Spleen (tissue), 13 donors: ENCODE measurements at places on chromosomes 1 and 21. TPM values are rescaled to one million over a fixed set of nuclear protein-coding genes. Genes with fewer than 3 reads are reported as not detected.

Gene MAP3K21
- 0.85 TPM for total RNA-seq

Gene ZMYND12
- total RNA-seq, result 0.46 TPM

Gene RYR2
- total RNA-seq, result 3.6 TPM

Gene MR1
- 23.2 TPM for total RNA-seq

Gene RGS16
- total RNA-seq, result 15.5 TPM

Gene ACTL8
- total RNA-seq, result not detected

Gene DIO1
- 0.38 TPM for total RNA-seq

Gene VAMP4
- total RNA-seq, result 14.1 TPM

Gene S100A16
- total RNA-seq, result 109 TPM

Gene HMCN1
- total RNA-seq, result 22.1 TPM

Gene BSND
- not detected for total RNA-seq

Gene F3
- 7.9 TPM for total RNA-seq

Gene LIN28A
- total RNA-seq, result not detected

Gene HAO2
- total RNA-seq, result not detected

Gene REN
- total RNA-seq, result not detected

Gene TENT5C
- total RNA-seq, result 38.2 TPM

Gene OR6N1
- not detected for total RNA-seq

Gene CCDC181
- total RNA-seq, result not detected

Gene SPRR2E
- total RNA-seq, result not detected

Gene KCNK2
- total RNA-seq, result not detected

Gene TRABD2B
- 0.68 TPM for total RNA-seq

Gene NR1I3
- not detected for total RNA-seq

Gene HSD3B2
- not detected for total RNA-seq

Gene TNNI3K
- 4.1 TPM for total RNA-seq

Gene KRTAP13-2
- total RNA-seq, result not detected

Gene SLAMF6
- total RNA-seq, result 35.0 TPM

Gene TOR1AIP1
- total RNA-seq, result 53.5 TPM

Gene KIFAP3
- 36.7 TPM for total RNA-seq

Gene KNCN
- not detected for total RNA-seq

Gene NBPF9
- total RNA-seq, result 20.1 TPM

Gene FOXO6
- total RNA-seq, result 1.1 TPM

Gene CD1E
- total RNA-seq, result 0.26 TPM

Gene AMY2A
- not detected for total RNA-seq

Gene OR2L13
- 1.1 TPM for total RNA-seq
